ENCODE measurements at places on chromosomes 1 and 21.

- DNase-seq: no peak
Measured at GRCh38 chr1:209883341-209883971, 54.6 kb upstream of the SYT14 start.

DNA sequence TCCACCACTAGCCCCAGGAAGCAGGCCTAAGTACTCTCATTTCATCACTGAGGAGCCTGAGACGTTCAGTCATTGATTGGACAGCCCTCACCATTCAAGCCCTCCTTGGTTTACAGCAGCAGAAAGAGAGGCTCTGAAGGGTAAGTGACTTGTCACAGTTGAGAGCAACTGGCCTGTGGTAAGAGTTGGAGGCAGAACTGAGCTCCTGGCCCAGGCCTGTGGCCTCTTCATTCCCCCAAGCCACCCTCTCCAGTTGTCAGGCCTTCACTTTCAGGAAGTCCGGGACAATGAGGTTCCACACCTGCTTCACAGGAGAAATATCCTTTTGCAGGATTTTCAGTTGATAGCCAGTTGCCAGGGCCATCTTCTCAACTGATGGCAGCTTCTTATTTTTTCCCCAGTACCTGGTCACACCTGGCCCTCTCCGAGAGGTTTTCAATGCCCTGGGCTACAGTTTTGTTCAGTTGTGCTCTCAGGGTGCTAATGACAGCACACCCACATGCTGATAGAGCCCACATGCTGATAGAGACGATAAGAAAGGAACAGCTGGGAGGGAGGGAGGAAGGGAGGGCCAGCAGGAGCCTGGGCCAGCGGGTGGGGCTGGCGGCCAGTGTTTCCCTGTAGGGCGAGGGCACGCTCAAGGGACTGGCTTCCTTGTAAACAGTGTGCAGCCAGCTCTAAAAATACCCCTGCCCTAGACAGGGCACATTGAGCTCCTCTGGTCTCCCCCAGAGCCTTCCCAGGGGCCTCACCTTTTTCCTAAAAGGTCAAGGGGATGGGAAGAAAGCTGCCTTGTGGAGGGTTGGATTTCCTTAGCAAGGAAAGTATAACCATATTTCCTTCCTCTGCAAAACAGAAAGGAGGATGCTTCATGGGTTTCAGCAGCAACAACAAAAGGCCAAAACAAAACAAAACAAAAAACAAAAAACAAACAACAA lies 112.7 kb upstream of the JUN start:
- DNase-seq: no peak

GRCh38 chr1:228837817-228838716 lies 102.8 kb downstream of the RHOU start:
- DNase-seq: peak; percentile 78

- DNase-seq: no peak
Measured at GRCh38 chr1:10237157-10237539, 26.8 kb downstream of the KIF1B start.

GRCh38 chr1:183236158-183236725 lies 50.2 kb downstream of the LAMC2 start:
- DNase-seq: no peak

DNA sequence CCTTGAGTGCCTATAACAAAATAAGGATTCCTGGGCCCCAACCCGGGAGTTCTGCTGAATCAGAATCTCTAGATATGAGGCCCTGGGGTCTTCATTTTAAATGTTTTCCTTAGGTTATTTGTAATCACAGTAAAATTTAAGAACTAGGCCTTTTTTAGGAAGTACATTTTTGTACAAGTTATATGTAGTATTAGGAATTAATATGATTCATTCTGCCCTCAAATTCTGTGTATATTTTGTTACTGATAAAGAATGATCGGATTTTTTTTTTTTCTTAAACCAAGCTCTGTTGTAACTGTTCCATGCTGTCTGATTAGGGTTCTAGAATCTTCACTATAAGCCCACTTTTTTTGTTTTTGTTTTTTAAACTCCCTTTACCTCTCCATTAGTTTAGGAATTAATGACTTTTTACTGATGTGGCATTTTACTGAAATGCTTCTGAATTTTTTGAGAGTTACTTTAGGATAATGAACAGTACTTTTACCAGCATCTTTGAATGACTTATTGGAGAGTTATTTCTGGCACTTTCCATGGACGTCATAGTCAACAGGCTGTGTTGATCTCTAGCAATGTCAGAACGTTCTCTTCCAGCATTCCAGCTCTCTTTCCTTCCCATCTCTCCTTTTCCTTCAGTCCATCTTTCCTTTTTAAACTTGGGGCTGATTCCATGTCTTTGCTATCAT lies 48.3 kb downstream of the CLIC4 start:
- peak; percentile 65 for DNase-seq

- DNase-seq: no peak
Measured at GRCh38 chr1:176790786-176791185, 327.8 kb downstream of the PAPPA2 start.

DNA sequence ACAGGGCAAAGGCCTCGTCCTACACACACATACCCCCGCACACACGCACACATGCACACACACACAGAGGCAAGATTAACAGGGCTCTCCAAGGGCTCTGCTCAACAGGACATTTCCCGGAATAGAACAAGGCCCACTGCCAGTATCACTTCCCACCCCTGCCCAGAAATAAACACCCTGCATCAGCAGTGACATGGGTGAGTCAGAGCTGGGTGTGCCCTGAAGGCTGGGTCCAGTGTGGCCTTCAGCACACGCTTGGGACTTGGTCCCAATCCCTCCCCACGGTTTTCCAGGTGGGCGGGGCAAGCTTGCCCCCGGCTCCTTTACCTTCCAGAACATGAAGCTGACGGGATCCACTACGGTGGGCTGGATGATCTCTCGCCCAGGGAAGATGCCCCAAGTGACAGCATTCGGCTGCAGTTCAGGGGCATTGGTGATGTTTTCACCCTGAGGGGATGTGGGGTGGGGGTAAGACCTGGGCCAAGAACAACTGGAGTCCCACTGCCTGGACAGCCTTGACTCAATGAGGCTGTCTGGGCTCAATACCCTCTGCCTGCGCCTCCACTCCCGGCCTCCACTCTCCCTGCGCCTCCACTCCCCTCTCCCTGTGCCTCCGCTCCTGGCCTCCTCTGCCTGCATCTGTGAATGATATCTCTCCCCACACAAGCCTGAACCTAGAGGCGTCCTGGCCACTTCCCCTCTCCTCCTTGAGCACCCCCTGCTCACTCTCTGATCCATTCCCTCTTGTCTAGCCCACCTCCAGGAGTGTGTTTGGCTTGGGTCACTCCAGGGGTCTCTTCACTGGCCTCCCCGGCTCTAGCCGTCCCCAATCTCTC lies 14.7 kb downstream of the MTHFR start:
- DNase-seq: peak; percentile 46

DNA sequence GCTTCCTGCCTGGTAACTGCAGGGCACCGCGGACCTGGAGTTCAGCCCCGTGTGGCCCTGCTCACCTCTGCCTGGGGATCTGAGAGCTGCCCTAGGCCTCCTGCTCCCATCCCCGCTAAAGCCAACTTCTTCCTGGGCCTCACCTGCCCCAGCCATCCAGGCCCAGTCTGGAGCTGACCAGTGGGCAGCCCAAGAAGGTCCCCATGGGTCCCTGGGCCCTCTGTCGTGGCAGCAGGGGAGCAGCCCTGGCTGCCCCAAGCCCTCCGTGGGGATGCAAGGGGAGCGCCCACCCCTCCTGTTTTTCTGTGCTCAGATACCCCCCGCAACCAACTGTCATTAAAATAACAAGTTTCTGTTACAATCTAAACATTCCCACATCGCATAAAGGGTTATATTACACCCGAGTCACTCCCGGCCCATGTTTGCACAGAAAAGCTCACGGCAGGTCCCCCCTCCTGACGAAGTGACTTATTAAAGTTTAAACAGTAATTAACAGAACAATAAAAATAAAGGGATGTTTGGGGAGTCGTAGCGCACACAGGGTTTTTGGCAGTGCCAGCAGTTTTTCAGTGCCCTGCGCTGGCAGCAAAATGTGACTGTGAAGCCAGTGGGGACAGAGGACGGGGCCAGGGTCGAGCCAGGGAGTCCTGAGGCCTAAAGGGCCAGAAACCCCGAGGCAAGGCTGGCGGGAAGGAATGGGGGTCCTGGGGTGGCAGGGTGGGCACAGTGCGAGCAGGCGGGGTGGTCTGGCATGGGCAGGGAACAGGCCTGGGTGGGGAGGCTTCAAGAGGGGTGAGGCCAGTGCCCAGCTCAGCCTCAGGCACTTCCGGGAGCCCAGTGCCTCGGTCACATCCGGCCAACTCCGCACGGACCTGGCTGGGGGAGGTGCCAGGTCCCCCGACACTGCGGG lies 121.5 kb downstream of the CASZ1 start:
- no peak for DNase-seq

DNA sequence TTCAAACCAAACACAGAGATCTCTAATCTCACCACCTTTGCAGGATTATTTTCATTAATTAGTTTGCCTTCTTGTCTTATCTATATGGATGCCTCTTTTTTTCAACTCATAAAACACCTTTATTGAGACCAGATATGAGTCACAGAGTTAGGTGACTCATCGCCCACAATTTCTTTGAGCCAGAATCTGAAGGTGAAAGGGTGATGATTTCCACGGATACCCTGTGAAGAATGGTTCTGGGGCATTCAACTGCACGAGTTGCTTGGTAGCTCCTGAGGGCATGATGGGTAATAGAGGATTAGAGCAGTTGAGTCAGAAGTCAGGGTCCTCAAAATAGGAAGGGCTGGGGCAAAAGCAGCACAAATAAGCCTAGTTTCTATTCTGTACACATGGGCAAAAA lies 128.2 kb downstream of the TBX19 start:
- DNase-seq: peak; percentile 10

- DNase-seq: no peak
Measured at GRCh38 chr21:38709876-38710275, 95.9 kb upstream of the ETS2 start.

DNA sequence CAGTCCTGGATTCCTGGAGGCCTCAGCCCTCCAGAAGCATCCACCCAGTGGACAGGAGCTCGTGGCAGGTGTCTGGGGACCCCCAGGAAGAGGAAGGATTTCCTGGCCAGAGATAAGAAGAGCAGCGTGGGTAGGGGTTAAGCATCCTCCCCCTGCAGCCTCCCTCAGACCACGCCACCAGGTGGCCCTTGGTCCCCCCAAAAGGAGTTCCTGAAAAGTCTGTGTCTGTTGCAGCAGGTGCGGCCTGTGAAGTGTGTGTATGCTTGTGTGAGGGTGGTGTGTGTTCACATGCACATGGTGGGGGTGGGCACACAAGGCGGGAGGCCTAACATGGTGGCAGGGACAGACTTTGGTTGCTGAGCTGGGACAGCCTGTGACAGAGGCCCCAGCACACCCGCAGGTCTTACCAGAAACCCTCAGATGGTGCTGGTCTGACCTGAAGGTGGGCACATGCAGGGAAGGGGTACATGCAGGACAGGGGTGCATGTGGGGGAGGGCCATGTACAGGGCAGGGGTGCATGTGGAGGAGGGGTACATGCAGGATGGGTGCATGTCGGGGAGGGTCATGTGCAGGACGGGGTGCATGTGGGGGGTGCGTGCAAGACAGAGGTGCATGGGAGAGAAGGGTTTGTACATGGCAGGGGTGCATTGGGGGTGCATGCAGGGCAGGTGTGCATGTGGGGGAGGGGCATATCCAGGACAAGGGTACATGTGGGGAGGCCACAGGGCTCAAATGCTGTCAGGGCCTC lies 18.2 kb upstream of the RUNX3 start:
- DNase-seq: no peak

DNA sequence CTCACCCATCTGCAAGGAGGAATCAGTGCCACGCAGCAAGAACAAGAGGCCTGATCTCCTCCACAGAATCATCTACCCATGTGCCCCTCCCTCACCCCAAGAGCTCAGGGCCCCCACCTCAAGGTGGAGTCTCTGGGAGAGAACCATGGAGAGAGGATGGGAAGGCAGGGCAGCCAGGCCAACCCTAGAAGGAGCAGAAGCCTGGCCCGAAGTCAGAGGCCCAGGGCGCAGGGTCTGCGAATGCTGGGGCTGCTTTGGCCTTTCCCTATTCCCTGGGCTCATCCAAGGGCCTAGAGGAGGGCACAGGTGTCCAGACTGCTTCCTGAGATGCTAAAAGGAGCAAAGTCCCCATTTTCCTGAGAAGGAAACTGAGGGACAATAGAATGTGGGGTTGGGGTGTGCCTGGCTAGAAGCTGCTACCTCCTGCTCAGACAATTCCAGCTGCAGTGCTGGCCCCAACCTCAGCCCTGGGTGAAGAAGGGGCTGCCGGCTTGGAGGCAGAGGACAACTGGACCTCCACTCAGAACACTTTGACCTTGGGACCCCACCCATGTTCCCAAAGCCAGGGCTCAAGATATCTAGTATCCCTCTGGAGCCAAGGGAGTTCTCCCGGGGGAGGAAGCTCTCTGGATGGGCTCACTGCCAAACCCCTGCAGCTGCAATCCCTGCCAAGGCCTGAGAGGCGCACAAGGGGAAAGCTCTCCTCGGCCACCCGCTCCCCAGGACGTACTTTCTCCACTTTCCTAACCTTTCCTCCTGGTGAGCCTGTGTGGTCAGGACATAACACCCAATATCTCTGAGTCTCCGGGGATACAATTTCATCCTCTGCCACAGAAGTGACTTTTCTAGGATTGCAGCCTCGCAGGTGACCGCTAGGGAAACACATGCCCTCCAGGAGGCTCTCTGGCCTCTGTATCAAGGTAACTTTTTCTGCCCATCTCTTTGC lies 16.6 kb upstream of the LEMD1 start:
- no peak for DNase-seq

GRCh38 chr1:107413546-107413945 lies 272.7 kb downstream of the NTNG1 start:
- DNase-seq: no peak

GRCh38 chr1:115505148-115505571 lies 136.6 kb upstream of the VANGL1 start:
- no peak for DNase-seq

GRCh38 chr1:86052948-86053698 lies 103.4 kb downstream of the COL24A1 start:
- DNase-seq: no peak

DNA sequence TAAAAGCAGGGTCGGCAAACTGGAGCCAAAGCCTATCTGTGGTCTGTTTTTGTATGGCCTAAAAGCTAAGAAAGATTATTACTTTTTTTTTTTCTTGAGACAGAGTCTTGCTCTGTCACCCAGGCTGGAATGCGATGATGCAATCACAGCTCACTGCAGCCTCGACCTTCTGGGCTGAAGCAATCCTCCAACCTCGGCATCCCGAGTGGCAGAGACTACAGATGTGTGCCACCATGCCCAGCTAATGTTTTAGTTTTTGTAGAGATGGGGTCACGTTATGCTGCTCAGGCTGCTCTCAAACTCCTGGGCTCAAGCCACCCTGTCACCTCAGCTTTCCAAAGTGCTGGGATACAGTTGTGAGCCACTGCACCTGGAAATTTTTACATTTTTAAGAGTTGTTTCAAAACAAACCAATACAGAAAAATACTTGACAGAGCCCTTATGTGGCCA lies 6.5 kb upstream of the GLRX2 start:
- peak; percentile 54 for DNase-seq

- no peak for DNase-seq
Measured at GRCh38 chr1:25821630-25822091, 1.9 kb downstream of the MTFR1L start.

- DNase-seq: no peak
Measured at GRCh38 chr1:228420968-228421826, 4.5 kb upstream of the TRIM17 start.

- DNase-seq: no peak
Measured at GRCh38 chr21:43207868-43208267, 39.1 kb downstream of the CRYAA start.

All from non-pigmented ciliary epithelial cell (primary cell).